ENCODE measurements at places on chromosomes 7 and 10.

- DNase-seq = no peak
Measured at GRCh38 chr10:95661818-95662217, 5.3 kb upstream of the ALDH18A1 start.

DNA sequence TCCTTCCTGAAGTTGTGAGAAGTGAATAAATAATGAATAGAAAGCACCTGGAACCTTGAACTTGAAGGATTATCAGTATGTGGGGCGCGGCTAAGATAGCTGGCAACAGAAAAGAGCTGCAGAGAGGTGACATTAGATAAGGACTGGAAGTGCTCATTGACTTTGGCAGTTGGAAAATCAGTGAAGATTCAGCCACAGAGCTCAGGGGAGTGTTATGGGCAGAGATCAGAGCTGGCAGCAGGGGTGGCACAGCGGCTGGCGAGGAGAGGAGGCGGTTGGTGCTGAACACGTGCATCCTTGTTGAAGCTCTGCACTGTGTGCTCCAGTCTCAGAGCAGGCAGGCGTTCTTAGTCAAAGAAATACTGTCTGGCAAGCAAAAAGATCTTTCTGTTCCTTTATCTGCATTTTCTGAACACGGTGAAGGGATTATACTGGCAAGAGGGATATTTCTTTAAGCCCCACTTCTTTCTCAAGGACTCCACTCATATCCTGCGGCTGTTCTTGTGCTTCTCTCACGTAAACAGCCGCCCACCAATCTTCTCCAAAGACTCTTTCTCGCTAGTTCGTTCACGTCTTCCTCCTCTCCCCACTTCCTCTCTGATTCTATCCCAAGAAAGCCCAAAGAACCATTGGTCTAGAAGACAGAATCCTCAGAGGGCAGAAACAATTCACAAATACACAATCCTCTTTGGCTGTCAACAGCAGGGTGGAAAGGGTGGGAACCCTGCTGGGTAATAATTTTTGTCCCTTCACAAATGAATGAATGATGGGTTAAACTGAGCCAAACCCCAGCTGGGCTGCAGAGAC is 38.6 kb upstream of the ADD3 start:
- DNase-seq = no peak

GRCh38 chr10:3807928-3808496 is 23.0 kb upstream of the KLF6 start:
- DNase-seq = no peak

- DNase-seq = no peak
Measured at GRCh38 chr7:70660819-70661191, 471.1 kb upstream of the GALNT17 start.

DNA sequence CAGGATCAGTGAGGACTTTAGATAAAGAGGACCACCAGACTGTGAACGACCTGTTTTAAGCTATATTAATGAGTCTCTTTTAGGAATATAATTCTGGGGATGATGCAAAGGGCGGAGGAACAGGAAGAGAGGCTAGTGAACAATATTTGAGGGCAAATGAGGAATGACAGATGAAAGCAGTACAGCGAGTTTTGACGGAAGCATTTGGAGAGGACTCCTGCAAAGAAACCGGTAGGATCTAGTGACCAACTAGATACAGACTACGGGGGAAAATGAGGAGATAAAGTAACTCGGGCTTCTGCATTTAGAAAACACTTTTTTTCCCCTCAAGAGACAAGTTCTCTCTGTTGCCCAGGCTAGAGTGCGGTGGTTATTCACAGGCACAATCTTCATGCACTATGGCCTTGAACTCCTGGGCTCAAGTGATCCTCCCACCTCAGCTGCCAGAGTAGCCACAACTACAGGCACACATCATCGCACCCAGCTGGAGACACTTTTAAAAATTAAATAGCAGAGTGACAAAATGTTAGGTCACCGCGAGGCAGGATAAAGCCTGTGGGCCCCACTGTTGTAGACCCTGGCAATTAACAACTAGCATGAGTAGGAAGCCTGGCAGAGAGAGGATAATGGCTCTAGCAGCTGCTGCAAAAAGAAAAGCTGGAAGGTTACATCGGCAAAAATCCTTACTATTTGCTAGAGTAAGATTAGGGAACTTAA is 143.2 kb downstream of the SRPK2 start:
- no peak for DNase-seq

DNA sequence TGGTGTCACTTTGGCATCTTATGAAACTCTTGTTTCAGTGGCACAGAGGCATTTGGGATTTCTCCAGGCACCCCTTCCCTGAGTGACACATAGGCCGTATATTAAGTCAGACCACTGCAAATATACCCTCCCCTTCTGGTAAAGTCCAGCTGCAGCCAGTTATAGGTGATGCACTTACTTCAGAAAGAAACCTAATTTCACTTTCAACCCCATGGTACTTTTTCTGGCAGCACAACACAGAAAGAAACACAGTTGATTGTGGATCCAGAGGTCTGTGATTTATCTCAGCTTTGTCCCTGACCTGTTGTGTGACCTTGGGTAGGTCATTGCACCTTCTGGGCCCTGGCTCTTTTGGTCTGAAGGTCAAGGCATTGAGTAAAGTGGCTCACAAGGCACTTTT is 173.2 kb downstream of the BUB3 start:
- DNase-seq = no peak

GRCh38 chr7:3188946-3189345 is 112.1 kb upstream of the SDK1 start:
- DNase-seq = no peak

- no peak for DNase-seq
Measured at GRCh38 chr7:36018816-36019484, 134.1 kb upstream of the EEPD1 start.

DNA sequence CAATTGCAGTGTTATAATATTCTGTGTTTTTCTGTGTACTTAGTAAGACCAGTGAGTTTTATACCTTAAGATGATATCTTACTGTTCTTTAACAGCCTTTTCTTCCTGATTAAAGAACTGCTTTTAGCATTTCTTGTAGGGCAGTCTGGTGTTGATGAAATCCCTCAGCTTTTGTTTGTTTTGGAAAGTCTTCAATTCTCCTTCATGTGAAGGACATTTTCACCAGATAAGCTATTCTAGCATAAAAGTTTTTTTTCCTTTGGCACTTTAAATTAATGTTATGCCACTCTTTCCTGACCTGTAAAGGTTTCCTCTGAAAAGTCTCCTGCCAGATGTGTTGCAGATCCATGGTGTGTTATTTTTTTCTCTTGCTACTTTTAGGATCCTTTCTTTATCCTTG is 1059.8 kb downstream of the LRMDA start:
- DNase-seq = no peak

GRCh38 chr7:73448609-73449008 is 15.0 kb downstream of the FZD9 start:
- no peak for DNase-seq

DNA sequence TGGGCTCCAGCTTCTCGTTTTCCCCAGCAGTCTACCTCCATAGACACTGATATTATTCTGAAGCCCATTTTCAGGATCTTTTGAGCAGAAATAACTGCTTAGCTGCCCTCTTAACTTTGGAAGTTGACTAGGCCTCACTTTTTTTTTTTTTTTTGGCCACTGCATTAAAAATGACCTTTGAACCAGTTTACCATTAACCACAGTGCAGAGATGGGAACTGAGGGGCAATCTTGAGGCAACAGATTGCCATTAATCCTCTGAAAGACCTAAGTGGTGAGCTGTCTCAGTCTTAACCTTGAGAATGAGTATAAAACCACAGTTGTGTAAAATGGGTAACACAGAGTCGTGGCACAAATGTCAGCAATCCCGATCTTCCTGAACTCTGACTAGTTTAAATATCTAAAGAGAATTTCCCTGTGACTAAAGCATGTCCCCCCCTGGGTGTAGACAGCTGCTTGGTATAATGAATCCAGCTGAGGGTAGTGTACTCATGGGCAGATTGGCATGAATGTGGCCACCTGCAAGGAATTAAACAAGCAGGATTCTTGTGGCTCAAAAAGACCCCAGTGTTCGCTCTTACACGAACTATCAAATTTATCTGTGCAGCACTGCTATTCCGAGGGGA is 46.1 kb upstream of the FMC1 start:
- DNase-seq = no peak

DNA sequence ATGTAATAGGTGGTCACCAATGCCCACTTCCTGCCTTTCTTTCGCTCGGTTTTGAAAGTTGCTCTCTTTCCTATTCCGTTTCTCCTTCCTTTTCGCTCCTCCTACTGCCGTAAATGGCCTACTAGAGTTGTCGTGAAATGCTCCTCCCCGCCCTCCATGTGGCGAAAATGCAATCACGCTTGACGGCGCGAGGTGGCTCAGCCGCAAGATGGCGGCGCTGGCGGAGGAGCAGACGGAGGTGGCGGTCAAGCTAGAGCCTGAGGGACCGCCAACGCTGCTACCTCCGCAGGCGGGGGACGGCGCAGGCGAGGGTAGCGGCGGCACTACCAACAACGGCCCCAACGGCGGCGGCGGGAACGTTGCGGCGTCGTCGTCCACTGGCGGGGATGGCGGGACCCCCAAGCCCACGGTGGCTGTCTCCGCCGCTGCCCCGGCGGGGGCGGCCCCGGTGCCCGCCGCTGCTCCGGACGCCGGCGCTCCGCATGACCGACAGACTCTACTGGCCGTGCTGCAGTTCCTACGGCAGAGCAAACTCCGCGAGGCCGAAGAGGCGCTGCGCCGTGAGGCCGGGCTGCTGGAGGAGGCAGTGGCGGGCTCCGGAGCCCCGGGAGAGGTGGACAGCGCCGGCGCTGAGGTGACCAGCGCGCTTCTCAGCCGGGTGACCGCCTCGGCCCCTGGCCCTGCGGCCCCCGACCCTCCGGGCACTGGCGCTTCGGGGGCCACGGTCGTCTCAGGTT is at the start of gene TAF5:
TAF5 (plus strand) TSS at position 195 of the 737 bp plus-strand sequence; CDS start at position 209, 14 bp downstream.
- DNase-seq = peak; percentile 76

GRCh38 chr10:100182281-100182680 is 3.5 kb downstream of the ERLIN1 start:
- no peak for DNase-seq

- no peak for DNase-seq
Measured at GRCh38 chr7:135467207-135467711, 42.6 kb downstream of the CNOT4 start.

DNA sequence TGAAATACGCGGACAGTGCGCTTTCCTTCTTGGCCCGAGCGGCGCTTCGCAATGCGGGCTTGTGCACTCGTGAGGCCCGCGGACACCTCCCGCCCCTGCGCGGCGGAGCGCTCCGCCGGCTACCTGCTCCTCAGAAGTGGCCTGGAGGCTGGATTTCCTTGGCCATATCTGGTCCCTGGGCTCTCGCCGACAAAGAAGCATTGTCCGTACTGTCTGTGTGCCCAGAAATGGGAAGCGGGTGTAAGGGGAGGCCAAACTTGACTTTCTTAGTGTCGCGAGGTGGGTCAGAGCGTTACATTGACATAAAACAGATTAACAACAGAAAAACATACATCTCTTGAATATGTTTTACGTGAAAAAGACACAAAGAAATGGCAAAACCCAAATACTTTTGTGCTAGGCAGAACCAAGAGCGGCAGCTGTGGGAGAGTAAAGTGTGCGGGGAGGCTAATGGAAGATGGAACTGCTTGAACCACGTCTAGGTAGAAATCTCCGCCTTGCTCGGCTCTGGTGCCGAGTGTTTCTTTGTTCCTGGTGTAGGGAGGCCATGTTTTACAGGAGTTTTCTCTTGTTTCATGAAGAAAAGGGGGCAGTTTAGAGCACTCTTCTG is 1.4 kb downstream of the LANCL2 start:
- peak; percentile 5 for DNase-seq

DNA sequence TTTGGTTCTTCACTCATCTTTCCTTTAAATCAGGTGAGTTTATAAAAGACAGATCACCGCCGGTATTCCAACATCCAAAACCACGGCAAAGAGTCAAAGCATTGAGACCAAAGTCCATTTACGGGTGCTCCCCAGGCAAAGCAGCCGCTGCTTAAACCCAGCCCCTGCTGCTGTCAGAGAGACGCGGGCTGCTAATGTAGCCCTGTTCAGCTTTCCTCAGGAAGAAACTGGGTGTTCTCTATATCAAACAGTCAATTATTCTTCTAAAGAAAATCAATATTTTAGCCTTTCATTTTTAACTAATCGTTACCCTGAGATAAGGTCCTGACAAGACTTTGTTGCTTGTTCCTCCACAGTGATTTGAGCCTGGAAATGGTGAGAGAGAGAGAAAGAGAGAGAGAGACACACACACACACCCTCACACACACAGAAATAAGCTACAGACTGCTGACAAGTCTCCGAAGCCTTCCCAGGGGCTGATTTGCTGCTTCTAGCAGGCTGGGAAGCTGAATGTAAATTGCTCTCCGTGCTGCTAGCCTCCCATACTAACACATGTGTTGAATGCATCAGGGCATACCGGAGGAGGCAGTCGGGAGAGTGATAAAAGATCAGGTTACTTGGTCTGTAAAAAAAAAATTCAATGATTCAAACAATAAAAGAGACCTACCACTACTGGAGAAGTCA is 183.0 kb upstream of the ANK3 start:
- DNase-seq = peak; percentile 13

GRCh38 chr10:118220346-118220850 is 121.7 kb downstream of the FAM204A start:
- DNase-seq = no peak

GRCh38 chr10:117240621-117241529 is at the start of gene SLC18A2:
Gene SLC18A2, plus strand, starts transcription at chr10:117241114. Its CDS starts 580 bp downstream, at chr10:117241694.
- no peak for DNase-seq

DNA sequence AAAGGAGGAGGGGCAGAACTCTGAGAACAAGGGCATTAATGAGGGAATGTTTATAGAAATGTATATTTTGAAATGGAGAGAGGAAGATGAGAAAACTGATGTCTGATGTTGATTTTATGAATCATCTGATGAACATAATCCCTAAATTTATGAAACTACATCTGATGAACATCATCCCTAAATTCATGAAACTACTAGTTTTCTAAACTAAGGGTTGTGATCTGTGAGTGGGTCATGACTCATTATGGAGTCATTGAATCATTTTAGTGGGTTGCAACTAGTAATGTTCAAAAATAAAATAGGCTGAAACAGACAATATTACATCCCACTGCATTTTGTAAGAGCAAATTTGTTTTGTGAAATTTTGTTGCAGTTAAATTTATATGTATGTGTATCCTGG is 442.6 kb upstream of the TEX47 start:
- no peak for DNase-seq

GRCh38 chr7:107213945-107214344 is 45.1 kb downstream of the HBP1 start:
- no peak for DNase-seq

DNA sequence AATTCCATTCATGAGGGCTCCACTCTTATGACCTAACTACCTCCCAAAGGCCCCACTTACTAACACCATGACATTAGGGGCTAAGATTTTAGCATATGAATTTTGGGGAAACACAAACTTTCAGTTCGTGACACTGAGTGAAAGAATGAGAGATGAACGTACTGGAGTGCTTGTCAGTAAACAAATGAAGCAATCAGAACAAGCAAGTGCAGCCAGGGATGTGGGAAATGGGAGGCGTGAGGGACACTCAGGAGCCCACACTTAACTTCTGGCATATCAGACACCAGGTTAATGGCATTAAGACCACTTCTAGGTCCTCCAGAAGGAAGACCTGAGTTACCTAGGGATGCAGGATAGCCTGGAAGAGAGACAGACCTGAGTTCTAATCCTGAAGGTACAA is 2.3 kb upstream of the MDFIC start:
- DNase-seq = no peak

Data from stimulated activated CD4-positive, alpha-beta T cell treated with anti-CD3 and anti-CD28 coated beads, Interleukin-1b, Interleukin-23, amount 100 ng/mL, for 4 hours (primary cell).